ENCODE measurements at places on chromosomes 1 and 21.

- no peak for DNase-seq
Measured at GRCh38 chr1:230792691-230793462, 45.7 kb downstream of the CAPN9 start.

- DNase-seq, result no peak
Measured at GRCh38 chr1:200228081-200228480, 181.8 kb downstream of the ZNF281 start.

DNA sequence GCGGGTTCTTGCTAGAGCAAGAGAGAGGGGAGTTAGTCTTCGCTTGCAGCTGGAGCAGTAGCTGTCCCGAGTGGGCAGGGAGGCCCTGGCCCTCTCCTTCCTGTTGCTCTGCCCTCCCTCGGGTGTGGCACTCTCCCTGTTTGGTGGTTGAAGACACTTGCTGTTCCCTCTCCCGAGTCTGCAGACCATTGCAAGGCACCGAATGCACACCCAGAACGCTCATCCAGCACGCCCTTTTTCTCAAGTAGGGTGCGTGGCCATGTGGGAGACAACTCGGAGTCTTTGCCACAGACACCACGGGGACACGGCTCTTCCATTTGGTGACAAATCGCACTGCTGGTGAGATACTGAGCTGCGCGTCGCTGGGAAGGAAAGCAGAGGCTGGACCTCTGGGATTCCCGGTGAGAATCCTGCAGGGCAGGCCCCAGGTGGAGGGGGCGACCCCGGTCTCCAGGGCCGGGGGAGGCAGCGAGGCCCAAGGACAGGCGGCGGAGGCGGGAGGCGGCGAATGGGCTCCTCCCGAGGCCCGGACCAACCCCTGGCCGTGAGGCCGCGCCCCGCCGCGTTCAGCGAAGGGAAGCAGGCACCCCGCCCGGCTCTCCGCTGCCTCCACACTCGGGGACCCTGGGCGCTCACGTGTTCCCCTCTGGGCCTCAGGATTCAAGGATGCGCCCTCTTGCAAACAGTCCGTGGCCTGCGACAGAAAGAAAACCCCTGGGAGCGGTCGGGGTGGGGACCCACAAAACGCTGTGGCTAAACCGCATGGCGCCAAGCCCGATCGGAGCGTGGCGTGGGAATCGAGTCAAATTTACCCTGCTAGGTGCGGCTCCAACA lies 10.4 kb upstream of the TMEM200B start:
- DNase-seq, result no peak

DNA sequence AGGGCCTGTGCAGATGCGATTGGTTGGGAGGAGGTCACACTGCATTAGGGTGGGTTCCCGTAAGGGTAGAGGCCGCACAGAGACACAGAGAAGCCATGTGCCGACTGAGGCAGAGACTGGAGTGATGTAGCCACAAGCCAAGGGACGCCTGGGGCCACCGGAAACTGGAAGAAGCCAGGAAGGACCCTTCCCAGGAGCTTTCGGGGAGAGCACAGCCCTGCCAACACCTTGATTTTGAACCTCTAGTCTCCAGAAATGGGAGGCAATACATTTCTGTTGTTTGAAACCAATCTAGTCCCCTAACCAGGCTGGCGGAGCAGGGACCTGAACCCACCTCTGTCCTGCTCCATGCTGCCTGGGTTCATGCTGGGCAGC lies 10.8 kb downstream of the UBASH3A start:
- DNase-seq, result no peak

DNA sequence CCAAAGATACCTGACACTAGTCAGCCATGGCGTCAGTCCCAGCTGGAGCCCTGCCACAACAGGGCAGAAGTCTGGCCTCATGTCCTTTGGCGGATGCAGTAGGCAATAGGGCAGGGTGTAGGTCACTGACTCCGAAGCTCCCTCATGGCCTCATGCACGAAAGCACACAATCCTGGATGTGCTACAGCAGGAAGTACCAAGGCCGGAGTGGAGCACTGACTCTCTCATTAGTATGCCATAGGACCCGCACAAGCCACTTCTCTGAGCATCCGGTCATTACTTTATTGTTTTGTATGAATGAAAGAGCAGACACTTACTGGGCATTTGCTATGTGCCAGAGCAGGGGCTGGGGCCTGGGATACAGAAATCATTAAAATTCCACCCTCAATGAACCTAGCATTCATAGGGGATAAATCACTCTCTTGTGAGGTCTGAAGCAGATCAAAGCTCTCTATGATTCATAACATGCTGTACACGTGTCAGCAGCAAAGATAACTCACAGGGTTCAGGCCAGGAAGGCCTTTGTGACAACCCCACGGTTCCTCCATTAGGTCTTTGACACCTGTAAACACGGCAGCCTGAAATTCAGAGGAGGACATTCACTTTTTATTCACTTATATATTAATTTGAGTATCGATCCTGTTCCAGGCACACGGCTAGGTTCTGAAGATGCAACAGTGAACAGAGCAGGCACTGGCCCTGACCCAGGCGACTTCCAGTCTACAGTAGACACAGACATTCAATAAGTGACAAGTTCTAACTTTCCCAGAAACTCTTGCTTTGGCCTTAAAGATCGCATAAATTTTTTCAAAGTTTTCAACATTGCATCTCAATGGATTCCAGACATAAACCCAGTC lies 357.9 kb upstream of the USP24 start:
- DNase-seq, result no peak

DNA sequence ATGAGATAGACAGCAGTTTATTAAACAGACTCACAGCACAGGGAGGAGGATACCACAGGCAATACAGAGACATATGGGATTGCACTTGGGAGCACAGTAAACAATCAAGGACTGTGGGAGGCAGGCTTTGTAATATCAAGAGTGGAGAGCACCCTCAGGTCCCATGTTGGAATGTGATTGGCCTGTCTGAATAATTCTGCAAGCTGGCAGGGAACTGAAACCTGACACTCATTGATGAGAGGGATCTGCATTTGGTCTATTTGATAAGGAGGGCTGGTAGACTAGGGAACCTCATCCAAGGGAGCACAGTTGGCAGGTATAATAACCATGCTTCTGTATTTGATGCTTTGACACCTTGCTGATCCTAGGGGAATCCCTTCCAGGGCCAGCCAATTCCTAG lies 69.9 kb upstream of the PRMT6 start:
- no peak for DNase-seq

- no peak for DNase-seq
Measured at GRCh38 chr1:230273141-230273710, 152.9 kb downstream of the PGBD5 start.

- no peak for DNase-seq
Measured at GRCh38 chr21:18382141-18382540, 21.4 kb downstream of the TMPRSS15 start.

- DNase-seq, result no peak
Measured at GRCh38 chr21:43817157-43818086, 28.0 kb downstream of the RRP1 start.

DNA sequence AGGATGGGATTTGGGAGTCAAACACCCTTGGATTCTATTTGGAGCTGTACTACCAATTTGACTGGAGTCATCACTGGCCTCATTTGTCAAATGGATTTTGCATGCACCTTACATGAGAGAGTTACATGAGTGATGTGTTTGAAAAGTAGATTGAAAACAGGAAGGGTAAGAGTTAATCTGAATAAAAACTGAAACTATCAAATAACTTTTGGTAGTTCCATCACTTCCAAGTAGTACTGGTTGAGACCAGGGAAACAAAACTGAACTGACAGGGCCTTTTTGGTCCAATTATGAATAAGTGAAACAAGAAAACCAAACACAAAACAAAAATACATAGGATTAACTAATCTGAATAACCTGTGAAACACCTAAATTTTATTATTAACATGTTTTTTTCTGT lies 30.2 kb downstream of the NUCKS1 start:
- no peak for DNase-seq

DNA sequence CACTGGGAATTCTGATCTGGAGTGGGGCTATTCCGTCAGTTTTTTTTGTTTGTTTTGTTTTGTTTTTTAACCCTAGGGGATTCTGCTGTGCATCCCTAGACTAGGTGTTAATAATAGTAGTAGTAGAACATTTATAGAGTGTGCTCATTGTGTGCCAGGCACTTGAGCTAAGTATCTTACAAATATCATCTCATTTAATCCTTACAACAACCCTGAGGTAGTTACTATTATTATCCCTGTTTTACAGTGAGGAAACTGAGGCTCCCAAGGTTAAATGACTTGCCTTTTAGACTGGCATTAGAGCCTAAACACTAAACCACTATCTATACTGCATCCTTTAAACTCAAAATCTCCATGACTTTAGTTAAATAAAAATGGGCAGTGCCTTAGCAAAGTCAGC lies 22.1 kb downstream of the TOR3A start:
- no peak for DNase-seq

DNA sequence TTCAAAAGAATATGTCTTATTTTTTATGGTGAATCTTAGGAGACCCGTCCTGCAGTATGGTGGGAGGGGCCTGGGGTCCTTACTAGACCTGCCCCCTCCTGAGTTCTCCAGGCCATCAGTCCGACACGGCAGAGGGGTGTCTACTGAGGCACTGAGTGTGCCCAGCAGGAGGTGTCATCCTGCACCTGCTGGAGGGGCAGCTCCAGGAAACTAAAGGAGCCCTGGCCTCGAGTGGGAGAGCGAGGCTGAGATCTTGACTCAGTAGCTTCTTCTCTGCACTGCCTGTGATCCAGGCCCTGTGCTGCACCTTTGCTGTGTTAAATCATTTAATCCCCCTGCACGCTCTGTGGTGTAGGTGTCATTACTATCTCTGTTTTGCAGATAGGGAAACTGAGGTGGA lies 587.7 kb downstream of the PTPRU start:
- DNase-seq, result no peak

- no peak for DNase-seq
Measured at GRCh38 chr1:245641384-245641783, 486.6 kb downstream of the KIF26B start.

DNA sequence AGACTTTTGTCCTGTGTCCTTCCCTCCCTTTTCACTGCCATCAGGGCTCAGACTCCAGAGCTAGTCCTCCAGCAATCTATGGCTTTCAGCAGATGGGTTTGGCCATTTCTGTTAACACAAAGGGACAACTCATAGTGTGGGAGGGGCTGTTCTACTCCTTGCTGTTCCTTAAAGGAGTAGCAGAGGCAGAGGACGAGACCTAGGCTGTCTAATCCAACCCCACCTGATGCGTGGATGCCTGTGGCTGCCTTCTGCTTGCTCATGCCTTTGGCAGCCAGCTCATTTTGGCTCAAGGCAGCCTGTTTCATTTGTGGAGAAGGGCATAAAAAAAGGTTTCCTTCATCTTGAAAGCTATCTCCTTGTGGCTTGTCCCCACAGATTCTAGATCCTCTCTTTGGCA lies 27.0 kb downstream of the MFSD2A start:
- DNase-seq, result no peak

DNA sequence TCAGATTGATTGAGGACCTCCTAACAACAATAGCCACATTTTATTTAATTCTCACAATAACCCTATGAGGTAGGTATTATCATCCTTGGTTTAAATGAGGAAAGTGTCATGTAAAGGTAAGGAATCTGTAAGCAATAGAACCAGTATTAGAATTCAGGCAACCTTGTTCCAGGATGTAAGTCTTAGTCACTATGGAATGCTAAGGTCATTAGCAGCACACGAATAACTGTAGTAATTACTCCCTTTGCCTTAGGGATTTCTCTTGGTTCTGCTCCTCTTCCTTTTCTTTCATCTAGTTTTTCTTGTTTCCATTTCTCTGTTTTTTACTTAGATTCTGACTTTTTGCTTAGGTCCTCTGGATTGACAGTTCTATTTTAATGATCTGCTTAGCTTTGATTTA lies 23.1 kb upstream of the ATP6V1G3 start:
- DNase-seq, result no peak

DNA sequence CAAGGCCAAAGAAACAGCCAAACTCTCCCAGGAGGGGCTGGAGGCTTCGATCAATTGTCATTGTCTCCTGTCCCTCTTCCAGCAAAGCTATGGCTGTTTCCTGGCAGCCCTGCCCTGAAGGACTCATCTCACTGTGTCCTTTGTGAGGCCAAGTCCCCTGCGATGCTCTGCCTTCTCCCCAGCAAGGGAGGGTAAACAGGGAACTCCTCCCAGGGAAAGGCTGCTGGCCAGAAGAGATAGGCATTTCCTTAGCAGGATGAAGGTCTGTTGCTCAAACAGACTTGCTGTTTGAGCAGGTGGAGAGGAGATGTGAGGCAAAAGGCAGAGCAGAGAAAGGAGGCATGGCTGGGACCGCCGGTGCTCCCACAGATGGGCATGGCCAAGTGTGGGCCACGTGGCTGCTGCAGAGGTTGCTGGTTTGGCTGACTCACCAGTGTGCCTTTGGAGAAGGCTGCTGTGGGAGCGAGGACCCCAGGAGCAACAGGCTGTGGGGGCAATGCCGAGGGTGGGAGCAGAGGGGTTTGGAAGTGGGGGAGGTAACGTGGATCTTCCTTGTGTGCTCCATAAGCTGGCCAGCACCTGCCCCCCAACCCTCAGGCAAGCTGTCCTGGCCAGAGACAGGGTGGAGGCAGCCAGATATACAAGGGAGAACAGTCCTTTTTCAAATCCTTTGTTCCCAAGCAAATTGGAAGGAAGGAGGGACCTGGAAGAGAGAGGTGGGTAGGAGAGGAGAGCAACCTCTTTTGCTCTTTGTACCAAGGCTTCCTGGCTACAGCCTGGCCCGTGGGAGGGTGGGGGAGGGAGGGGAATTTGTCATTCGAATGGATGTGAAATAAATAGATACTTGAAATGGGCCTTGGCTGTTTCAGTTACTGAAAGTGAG lies 449.8 kb downstream of the SIPA1L2 start:
- no peak for DNase-seq

- DNase-seq, result no peak
Measured at GRCh38 chr21:38173276-38174035, 83.3 kb upstream of the KCNJ15 start.

DNA sequence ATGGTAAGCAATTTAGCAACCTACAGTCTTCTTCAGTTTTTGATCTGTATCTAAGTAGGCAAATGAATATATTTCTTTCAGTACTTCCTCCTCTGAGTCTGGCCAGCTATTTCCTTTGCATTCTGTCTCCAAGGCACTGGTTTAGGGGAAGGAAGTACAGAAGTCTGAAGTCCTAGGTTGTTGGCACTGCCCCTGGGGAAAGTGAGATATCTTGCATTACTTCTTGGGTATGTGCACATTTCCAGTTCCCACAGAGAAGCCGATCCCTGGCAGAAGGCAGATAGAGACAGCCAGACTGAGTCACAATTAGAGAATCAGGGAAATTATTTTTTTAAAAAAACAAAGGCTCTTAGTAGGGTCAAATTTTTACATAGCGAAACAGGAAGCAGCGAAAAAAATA lies 98.8 kb downstream of the RASAL2 start:
- no peak for DNase-seq

- no peak for DNase-seq
Measured at GRCh38 chr1:8473121-8473875, 155.4 kb downstream of the SLC45A1 start.

DNA sequence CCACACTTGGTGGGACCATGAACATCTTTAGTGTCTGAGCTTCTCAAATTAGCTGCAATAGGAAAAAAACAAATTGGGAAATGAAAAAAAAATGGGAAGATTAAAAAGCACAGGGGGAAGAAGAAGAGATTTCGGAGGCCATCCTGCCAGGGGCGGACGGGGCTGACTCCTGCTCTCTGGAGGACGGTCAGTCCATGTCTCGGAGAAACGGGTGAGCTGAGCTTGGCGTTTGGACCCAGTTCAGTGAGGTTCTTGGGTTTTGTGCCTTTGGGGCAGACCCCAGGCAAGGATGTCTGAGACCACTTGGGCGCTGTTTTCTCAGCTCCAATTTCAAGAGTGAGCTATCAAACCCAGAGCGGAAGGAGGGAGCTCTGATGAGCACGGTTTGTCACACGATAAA lies 123.9 kb downstream of the PRDM2 start:
- DNase-seq, result peak; percentile 4

GRCh38 chr1:118985640-118986554 lies 2.2 kb downstream of the TBX15 start:
- DNase-seq, result no peak

All from ovary (tissue), 10 donors.